ENCODE measurements at places on chromosomes 12 and 14. TPM values are rescaled to one million over a fixed set of nuclear protein-coding genes. Genes with fewer than 3 reads are reported as not detected.

The PMCH gene
- total RNA-seq = not detected

The PLEKHD1 gene
- total RNA-seq = 0.03 TPM

The EIF2S3B gene
- 0.77 TPM for total RNA-seq

The ATP5F1B gene
- total RNA-seq = 897 TPM

The FOXG1 gene
- 0.15 TPM for total RNA-seq

The C1S gene
- total RNA-seq = 54.8 TPM

The TRHDE gene
- 0.02 TPM for total RNA-seq

The KRT82 gene
- not detected for total RNA-seq

The PPP1R3E gene
- total RNA-seq = 2.8 TPM

The TAS2R7 gene
- not detected for total RNA-seq

The GNB3 gene
- 1.5 TPM for total RNA-seq

The LIN7A gene
- 0.55 TPM for total RNA-seq

The HCFC2 gene
- 5.8 TPM for total RNA-seq

The TEX22 gene
- 0.20 TPM for total RNA-seq

The HELB gene
- total RNA-seq = 0.80 TPM
